Tibial nerve (tissue), 4 donors: ENCODE measurements at places on chromosomes 1 and 21.

DNA sequence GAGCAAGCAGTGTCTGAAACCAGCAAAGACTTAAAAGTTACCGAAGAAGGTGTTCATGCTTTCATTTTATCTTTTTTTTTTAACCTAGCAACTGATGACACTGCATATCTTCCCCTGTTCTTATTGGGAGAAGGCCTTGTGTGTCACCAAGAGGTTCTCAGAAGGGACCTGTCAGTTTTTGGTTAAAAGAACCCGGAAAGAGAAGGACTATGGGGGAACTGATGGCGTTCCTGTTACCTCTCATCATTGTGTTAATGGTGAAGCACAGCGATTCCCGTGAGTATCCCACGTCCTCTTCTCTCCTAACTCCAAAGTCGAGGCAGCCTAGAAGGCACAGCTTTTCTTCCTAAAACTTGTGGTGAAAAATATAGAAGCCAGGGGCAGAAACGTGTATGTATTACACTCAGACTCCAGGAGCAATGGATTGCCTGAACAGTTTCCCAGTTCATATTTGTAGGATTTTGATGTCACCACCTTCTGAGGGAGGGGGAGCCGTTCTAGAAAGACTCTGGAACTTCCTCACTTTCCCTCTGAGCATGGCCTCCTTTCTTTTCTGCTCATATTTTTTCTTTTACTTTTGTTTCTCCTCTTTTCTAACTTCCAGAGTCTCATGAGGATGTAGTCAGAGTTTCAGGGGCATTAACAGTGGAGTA lies at the start of gene MR1:
MR1 (plus strand) TSS at position 185 of the 653 bp plus-strand sequence; CDS start at position 210, 25 bp downstream.
- DNase-seq = no peak

DNA sequence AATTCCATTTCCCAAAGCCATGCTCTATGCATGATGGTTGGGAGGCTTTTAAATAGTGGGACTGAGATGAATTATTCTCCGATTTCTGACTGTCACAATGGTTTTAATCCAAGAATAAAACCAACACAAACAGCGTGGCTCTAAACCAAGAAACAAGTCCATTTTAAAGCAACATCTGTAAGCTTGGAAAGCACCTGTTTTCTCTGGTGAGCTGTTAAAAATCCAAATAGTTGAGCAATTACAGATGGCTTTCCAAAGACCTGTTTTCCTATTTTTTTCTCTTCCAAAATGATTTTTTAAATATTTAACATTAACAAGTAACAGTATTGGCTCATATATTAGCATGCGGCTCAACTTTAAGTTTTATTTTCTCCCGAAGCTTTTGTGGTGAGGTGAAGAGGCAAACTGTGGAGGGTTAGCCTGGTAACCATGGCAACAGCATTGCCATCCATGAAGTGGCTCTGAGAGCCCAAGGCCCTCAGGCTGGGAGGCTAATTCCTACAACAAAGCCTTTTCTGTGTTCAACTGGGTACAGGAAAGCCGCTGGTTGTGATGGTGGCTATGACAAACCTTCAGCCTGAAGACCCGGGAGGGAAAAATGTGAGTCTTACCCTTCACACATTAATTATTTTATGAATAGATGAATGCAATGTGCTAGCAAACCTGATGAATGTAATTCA lies 56.7 kb upstream of the B3GALT5 start:
- DNase-seq = no peak

DNA sequence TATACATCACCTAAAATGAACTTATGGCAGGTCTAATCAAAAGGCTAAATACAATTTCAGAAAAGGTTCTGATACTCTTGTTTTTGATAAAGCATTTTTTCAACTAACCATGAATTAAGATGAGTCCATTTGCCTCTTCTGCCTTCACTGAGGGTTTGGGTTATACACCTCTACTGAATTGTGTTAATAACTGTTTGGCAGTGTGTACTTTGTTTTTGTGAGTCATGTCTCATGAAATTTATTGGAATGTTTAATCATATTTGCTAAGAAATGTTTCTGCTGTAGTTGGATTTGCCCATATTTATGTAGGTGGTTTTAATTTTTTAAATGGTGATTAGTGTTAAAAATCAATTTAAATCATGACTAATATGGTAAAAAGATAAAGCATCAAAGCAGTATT lies 190.5 kb downstream of the HS2ST1 start:
- no peak for DNase-seq

DNA sequence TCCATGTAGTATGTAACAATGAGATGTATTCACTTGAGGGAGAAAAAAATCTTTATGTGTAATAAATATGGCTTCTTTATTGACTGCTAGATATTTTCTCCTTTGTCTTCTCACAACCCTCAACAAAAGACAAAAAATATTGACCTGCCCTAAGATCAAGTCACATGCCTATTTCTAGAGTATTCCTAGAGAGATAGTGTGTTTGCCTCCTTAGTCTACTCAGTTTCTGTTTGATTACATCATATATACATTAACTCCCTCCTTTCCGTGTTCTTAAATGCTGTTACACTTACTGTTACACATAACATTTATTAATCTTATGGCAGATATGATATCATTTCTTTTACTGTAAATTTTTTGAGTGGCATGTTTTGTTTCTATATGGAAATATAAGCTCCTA lies 281.6 kb upstream of the RGS18 start:
- DNase-seq = no peak

DNA sequence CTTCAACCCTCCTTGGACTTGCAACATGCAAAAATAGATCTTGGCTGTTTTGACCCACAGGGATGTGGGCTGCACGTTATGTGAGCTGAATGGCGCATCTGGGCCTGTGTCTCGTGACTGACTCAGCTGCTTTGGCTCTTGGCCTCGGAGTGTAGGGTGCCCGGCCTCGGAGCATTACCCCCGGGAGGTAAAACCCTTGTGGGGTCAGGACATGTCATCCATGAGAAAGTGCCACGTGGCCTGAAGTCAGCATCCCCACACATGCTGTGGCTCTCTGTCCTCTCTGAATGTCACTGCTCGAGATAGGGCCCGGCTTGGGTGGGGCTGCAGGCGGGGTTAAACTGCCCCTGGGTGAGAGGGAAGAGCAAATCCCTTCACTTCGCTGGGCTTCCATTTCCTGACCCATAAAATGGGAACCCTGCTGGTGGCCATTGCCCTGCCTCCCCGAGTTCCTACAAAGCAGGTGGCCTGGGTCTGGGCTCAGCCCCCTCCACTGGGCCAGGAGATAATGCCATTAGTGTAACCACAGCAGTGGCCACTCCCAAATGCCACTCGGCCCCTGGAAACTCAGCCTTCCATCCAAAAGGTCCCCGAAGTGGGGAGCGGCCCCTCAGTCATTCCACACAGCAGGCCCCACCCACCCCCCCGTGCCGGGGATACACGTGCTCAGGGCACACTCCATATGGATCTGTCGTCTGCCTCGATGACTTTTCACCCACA lies 22.8 kb upstream of the TSPEAR start:
- no peak for DNase-seq

- DNase-seq = no peak
These were observed 4.0 kb upstream of the HSD3B2 start for GRCh38 chr1:119410961-119411360.
